GM23338 (cell line): ENCODE measurements at places on chromosomes 2 and 18.

GRCh38 chr2:11298592-11298991, 45.8 kb downstream of the ROCK2 start:
- no peak for DNase-seq

- peak; percentile 71 for DNase-seq
Observed at GRCh38 chr2:84077496-84077895, 381.6 kb downstream of the SUCLG1 start.

DNA sequence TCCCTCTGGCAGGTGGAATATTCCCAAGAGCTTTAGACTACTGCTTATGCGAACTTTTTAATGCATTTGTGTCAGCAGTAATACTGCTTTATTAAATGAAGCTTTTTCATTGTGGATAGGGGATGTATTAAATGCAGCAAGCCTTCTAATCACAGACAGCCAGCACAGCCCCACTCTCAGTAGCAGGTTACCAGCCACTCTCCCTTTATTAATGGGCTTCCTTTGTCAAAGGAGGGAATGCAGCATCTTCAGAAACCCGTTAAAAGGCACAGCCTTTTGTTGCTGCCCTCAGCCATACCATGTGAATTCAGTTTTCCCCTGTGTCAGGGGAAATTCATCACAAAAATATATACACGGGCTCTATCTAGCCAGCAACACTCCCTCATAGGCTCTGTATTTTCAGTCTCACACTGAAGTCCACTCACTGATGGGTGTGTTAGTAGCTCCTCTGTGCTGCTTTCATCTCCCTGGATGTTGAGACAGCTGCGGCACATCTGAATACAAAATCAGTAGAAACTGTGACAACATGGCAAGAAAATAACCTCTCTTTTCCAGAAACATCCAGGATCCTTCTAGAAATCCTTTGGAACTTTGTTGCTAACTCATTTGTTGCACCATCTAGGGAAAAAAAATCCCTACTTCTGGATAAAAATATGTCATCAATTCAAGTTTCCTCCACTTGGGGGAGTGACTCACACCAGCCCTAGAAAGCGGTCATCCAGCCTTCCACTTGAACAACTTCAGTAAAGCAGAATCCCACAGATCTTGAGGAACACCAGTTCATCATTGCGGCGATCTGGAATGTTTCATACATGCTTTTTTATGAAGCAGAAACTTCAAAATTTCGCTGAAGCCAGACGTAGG, 48.4 kb downstream of the LRRTM1 start:
- DNase-seq = peak; percentile 76

GRCh38 chr2:201040867-201041628, 30.4 kb downstream of the HYCC2 start:
- DNase-seq = no peak

GRCh38 chr2:239670463-239671120, 269.8 kb upstream of the HDAC4 start:
- DNase-seq = no peak

GRCh38 chr2:179332903-179333302, 68.3 kb upstream of the SESTD1 start:
- DNase-seq = no peak

DNA sequence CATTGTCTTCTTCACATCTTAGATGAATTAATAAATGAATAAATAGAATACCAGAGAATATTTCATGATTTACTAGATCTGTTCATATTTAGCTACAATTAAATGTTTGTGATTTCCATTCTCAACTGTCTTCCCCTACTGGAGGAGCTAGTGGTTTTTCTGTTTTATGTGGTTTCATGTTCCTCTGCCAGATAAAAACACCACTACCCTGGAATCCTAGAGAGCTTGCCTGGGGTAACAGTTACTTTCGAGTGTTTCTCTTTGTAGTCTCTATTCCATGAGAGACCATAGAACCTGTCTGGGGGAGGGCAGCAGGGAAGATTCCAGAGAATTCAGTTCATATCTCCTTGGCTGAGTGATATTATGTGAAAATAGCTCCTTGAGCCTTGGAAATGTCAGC, 349.2 kb downstream of the INSIG2 start:
- no peak for DNase-seq

- DNase-seq = no peak
Observed at GRCh38 chr2:234702731-234703225, 205.9 kb upstream of the ARL4C start.

DNA sequence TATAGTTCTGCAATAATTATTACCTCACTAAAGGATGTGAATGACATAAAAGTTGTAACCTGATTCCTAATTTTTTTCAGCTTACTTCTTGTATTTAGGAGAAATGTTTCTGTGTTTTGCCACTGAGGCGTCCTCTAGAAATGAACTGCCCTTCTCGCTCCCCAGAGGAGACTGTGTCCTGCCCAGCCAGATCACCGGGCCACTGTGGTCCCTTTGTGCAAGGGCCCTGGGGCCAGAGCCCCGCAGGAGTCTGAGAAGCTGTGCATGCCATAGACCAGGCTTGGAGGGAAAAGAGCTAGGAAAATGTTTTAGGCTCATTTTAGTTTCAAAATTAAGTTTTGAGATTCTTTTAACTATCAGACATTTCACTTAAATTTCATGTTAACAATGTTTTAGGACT, 31.1 kb upstream of the LDLRAD4 start:
- no peak for DNase-seq

DNA sequence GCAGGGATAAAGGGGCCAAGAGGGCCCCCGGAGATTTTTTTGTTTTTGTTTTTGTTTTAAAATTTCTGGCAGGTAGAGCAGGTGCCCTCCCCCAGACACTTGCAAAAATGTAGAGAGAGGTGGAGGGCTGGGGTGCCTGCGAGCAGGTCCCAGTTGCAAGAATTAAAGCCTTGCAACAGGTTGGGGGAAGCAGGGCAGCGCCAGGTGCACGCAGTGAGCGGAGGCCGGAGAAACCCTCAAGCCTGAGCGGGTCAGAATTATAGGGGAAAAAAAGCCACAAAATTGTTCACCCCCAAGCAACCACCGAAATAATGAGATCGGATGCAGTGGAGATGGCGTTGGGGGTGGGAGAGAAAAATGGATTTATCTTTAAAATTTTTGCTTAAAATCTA, 527 bp downstream of the IGFBP5 start:
- DNase-seq = peak; percentile 39

DNA sequence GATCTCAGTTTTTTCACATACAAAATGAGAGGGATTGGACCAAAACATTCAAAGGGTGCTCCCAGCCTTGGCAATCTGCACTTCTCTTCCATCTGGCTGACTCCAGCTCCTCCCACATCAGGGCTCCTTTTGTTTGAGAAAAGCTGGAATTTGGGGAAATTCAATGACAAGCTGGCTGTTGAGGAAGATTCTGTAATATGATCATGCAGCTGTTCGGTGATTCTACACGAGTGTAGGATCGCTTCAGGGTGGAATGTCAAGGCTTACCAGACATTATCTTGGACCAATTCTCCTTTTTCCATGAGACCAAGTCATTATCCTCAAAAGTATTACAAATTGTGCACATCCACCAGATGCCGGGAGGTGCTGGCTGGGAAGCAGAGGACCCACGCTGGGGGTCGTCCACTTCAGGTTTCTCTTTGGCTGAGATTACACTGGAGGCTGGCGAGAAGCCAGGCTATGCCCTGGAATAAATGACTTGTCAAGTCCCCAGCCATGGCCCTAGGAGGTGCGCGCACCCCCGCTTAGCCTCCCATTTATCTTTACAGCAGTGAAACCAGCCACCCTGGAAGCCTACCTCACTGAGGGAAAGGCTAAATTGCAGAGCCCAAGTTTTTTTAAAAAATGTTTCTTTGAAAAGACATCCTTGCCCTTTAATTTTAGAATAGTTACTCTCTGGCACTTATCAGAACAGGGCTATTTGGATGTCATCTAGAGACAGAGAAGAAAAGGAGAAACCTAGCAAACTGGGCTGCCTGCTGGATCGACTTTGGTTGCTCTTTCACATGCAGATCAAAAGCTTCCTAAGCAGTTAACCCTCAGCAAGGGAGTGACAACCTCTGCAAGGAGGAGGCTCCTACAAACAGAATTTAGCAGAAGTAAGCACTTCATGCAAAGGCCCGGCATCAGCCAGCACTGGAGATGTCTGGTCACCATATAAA, 42.5 kb upstream of the LCLAT1 start:
- DNase-seq = peak; percentile 50

- DNase-seq = peak; percentile 62
Observed at GRCh38 chr18:44680273-44681075, at the start of gene SETBP1. Gene SETBP1, plus strand, starts transcription at chr18:44680888. Its CDS starts 20,459 bp downstream, at chr18:44701347.

DNA sequence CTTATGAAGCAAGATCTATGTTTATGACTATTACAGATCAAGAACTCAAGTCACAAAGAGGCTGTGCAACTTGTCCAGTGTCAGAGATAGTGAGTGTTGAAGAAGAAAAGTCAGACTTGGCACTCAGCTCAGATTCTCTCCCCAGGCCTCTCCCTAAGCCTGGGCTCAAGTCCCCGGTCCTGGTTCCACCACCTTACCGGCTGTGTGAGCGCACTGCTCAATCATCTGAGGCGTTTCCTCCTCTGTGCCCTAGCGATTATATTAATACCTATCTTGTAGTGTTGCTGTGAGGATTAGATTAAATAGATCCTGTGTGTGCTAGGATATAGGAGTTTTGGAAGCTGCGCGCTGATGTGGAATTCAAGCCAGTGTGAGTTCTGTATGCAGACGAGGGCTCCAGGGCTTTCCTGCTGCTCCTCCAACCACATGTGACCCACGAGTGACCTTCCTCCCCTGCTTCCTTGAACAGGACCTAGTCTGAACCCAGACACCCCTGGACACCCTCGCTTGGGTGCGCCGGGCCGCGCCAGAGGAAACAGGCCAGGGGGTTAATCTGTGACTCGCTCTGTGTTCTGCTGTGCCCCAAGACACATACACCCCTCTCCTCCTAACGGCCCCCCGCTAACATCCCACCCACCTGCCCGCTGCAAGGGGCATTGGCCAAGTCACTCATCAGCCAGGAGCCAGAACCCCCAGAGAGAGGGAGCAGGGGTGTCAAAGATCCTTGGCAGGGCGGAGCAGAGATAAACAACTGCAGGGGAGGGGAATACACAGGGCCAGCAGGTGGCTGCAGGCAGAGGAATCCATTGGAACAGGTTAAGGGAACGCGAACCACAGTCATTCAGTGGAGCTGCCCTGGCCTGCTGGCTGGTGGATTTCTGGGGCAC, 38.3 kb downstream of the TNS1 start:
- DNase-seq = peak; percentile 35

DNA sequence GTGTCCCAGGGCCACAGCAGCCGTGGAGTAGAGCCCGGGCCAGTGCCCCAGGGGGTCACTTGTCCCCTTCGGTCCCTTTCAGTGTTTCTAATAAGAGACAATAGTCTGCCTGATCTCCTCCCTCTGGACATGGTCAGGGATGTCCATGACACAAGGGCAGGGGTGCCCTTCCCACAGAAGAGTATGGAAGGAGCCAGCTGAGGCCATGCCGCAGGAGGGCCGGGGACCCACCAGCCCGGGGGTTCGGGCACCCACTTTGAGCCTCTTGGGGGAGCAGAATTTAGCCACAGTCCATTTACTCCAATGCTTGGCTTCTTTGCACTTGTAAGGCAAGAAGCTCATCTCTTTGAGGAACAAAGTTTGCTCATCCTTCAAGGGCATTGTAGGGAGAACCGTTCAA, 88.7 kb upstream of the ATG16L1 start:
- DNase-seq = no peak

- DNase-seq = no peak
Observed at GRCh38 chr2:105055613-105056012, 17.7 kb downstream of the MRPS9 start.

DNA sequence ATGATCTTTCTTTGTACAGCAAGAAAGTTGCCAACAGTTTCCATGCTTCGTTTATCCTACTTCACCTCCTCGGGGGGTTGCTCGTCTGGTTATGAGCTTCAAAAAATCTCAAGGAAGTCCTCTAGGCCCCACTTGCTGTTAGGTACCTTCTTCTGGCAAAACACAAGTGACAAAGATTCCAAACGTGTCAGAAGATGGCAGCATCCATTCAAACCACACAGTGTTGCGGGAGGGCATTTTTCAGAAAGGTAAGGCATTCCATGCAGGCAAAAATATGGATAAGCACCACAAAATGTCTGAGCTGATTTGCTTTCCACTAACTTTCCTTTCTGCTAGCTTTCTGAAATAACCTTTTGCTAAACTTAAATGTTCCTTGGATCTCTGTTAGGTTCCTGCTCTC, 13.2 kb upstream of the OR6B3 start:
- no peak for DNase-seq

DNA sequence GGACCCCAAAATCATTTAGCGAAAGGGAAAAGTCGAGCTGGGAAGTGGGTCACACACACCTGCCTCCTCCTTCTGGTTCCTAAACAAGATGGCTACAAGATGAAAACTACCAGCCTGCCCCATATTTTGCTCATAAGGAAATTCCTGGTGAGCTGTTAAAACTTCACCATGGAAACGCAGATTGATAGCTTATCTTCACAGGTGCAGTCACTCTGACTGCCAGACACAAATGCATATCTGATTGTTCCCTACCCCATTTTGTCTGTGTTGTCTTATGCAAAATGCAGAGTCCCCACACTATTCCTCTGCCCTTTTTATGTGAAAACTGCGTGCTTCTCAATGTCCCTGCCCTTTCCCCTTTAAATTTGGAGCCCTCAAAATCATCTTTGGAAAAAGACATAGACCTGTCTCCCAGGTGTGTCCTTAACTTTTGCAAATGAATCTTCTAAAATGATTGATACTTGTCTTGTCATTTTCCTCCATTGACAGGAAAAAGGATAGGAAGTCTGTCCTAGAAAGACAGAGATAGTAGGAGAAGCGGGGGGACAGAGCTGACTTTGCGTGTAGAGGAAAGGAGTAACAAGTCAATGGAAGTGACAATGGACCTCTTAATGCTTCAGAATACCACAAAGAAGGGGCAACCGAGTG, 38.9 kb upstream of the THOC1 start:
- no peak for DNase-seq

DNA sequence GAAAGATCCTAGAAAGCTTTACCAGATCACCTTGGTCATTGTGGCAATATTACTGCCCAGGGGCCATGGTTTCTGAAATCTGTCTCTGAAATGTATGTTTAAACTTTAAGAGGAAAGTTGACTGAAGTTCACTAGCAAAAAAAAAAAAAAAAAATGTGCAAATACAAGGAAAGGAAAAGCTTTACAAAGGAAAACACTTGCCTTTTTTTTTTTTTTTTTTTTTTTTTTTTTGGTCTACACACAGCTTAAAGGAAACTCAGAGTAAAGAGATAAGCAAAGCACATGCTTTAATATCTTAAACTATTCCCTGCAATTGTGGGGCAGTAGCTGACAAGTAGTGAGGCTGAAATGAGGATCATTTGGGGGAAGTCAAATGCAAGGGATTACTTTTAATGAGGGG, 174.2 kb upstream of the EPAS1 start:
- DNase-seq = no peak

- no peak for DNase-seq
Observed at GRCh38 chr2:226674123-226674522, 125.5 kb downstream of the IRS1 start.

GRCh38 chr2:206647985-206648384, 5.7 kb downstream of the FAM237A start:
- no peak for DNase-seq
